Stimulated activated CD8-positive, alpha-beta memory T cell treated with anti-CD3 and anti-CD28 coated beads, Interleukin-12 subunit alpha, Interleukin-12 subunit beta, amount 100 ng/mL, for 1 hour (primary cell): ENCODE measurements at places on chromosomes 6 and 20.
A peak's percentile ranks its signal among the peaks of the same experiment; 100 is the strongest.

DNA sequence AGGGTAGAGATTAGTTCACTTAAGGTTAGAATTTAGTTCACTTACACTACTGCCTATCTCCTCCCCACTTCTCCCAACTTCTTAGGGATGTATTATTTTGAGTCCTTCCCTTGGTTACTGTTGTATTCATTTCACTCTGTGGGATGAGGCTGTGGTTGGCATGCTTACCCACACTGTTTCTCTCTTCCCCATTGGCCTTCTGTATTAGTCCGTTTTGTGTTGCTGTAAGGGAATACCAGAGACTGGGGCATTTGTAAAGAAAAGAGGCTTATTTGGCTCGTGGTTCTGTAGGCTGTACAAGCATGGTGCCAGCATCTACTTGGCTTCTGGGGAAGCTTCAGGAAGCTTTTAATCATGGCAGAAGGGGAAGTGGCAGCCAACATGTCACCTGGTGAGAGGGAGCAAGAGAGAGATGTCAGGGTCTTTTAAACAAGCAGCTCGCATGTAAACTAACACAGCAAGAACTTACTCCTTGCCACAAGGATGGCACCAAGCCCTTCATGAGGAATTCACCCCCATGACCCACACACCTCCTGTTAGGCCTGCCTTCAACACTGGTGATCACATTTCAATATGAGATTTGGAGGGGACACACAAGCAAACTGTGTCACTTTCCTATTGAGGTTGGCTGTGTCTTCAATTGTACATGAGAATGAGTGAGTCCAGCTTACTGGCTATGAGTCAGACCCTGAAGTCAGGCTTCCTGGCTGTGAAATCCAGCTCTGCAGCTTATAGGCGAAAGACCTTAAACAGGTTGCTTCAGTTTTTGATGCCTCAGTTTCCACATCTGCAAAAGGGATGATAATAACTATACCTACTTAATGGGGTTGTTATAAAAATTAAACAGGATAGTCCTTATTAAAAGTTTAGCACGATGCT is 53.3 kb downstream of the SYNDIG1 start:
- no peak for DNase-seq

DNA sequence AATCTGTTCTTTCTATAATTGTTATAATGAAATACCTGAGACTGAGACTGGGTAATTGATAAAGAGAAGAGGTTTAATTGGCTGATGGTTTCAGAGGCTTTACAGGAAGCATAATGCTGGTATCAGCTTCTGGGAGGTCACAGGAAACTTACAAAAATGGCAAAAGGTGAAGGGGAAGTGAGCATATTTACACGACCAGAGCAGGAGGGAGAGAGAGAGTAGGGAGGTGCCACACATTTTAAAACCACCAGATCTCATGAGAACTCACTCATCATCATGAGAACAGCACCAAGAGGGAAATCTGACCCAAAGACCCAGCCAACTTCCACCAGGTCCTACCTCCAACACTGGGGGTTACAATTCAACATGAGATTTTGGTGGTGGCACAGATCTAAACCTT is 2.6 kb upstream of the SIRPB1 start:
- no peak for DNase-seq

DNA sequence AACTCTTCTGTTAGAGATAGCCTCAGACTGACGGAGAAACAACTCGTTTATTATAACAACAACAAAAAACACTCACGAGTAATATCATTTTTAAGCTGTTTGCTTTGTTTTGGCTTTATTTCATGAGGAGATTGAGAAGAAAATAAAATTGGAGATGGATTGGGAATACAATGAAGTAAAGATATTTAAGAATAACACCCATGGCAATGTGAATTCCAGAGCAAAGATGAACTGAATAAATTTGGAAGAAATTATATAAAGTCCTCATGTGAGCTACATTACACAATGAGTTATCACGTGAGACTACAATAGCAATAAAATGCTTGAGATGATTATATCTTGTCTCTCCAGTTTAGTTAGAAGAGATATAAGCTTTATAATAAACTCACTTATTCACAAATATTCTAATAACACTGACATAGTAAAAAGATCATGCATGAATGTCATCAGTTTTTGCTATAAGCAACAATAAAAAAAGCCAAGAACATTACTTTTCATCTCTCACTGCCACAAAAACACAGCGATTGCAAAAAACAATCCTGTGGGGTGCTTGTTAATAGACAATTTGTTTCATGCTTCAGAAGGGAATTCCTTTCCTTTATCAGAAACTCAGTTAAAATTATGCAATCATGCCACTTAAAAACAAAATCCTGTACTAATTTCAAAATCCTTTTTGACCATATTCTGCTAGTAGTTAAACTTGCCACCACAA is 696.7 kb upstream of the MARCKS start:
- DNase-seq = no peak

- no peak for DNase-seq
Measured at GRCh38 chr20:20440886-20441658, 73.2 kb downstream of the INSM1 start.

- DNase-seq = peak; percentile 72
Measured at GRCh38 chr6:39166189-39166911, 51.4 kb upstream of the SAYSD1 start.

- no peak for DNase-seq
Measured at GRCh38 chr6:25452031-25452430, 172.9 kb downstream of the CARMIL1 start.

GRCh38 chr6:83976871-83977270 is 56.7 kb upstream of the MRAP2 start:
- no peak for DNase-seq

DNA sequence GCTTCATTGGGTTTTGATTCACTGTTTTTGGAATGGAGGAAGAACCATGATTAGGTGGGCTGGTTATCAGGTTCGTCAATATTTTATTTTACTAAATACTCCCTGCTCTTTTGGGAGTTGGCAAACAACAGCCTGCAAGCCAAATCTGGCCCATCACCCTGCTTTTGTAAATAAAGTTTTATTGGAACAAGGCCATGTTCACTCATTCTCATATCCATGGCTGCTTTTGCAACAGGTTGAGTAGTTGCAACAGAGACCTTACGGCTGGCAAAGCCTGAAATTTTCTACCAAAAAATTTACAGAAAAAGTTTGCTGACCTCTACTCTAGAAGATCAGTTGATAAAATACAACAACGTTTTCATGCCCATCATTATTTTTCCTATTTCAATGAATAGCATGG is 45.1 kb downstream of the SYTL3 start:
- no peak for DNase-seq

GRCh38 chr6:9985481-9985880 is 429.4 kb downstream of the TFAP2A start:
- no peak for DNase-seq

DNA sequence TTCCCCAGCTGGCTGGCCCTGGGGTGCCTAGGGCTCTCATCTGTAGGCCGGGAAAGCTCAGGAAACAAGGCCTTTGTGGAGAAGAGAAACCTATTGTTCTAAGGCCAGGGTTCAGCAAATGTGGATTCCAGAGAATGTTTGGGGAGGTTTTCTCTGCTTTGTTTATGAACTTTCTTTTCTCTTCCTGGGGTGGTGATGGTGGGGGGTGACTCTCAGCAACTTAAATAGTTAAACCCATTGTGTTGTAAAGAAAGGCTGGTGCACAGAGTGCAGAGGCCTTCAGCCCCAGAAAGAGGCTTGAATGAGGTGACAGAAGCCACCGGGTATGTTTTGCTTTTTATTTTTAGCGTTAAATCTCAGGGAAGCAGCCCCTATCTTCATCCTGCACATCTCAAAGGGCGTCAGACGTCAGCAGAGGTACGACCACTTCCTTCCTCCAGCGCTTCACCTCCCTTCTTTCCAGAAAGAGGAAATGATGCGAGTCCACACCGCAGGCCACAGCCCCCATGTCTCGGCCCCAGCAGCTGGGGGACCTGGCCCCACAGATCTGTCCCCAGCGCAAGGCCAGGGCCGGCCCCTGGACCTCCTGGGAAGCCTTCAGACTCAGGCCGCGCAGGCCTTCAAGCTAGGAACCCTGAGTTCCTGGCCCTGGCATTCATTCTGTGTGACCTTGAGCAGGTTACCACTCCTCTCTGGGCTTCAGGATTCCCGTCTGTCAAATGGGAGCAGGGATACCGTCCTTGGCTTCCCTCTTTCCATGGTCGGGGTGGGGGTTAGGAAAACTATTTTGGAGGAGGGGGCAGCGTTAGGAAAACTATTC is 605 bp upstream of the PPP1R16B start:
- peak; percentile 58 for DNase-seq

DNA sequence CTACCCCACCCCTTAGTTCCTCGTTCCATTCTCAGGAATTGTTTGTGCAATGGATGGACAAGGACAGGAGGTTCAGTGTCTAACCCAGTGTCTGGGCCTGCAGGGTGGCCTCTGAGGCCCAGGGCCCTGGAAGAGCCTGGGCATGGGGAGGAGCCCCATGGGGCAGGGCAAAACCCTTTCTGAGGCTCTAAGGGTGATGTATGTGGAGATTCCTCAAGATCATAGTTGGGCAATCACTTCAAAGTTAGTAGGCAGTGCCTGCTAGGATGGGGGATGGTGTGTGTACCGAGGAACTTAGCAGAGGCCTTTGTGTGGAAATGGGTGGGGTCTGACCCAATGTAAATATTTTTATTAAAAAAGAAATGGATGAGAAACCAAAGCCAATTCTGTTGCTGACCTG is 6.7 kb upstream of the C2 start:
- DNase-seq = no peak
